ENCODE measurements at places on chromosomes 7 and 10.
A peak's percentile ranks its signal among the peaks of the same experiment; 100 is the strongest.

- DNase-seq: no peak
Observed at GRCh38 chr7:6159097-6159483, 113.3 kb downstream of the CYTH3 start.

GRCh38 chr7:155842496-155843265 lies 30.4 kb upstream of the SHH start:
- no peak for DNase-seq

DNA sequence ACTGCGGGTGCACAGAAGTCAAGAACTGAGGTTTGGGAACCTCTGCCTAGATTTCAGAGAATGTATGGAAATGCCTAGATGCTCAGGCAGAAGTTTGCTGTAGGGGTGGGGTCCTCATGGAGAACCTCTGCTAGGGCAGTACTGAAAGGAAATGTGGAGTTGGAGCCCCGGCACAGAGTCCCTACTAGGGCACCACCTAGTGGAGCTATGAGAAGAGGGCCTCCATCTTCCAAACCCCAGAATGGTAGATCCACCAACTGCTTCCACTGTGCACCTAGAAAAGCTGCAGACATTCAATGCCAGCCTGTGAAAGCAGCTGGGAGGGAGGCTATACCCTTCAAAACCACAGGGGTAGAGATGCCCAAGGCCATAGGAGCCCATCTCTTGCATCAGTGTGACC lies 1336.0 kb upstream of the CELF2 start:
- DNase-seq: no peak

DNA sequence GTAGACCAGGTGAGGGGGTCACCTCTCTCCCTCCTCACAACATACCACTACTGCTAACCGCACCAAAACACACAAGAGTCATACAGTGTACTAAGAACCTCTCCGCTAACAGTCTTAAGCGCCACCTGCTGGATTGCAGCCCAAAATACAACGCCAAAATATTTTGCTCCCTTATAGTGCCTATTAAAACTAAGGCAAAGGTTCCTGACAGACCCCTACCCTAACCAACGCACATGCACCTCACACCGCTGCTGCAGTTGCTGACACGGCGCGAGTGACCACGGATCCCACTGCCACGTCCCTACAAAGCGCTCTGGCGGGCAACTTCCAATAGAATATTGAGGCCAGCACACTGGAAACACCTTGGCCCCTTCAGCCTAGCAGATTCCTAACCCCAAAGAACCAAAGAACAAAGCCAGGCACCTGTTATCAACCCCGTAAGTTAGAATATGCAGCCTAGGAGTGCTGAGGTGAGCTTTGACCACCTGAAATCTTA lies 563.6 kb upstream of the SEMA3D start:
- DNase-seq: peak; percentile 32

- DNase-seq: no peak
Observed at GRCh38 chr10:74289951-74290350, 138.9 kb downstream of the ADK start.

- DNase-seq: no peak
Observed at GRCh38 chr10:2556883-2557282, 510.5 kb upstream of the PFKP start.

- no peak for DNase-seq
Observed at GRCh38 chr7:155303897-155304296, 6.2 kb downstream of the INSIG1 start.

- DNase-seq: no peak
Observed at GRCh38 chr7:84137812-84138211, 56.8 kb downstream of the SEMA3A start.

DNA sequence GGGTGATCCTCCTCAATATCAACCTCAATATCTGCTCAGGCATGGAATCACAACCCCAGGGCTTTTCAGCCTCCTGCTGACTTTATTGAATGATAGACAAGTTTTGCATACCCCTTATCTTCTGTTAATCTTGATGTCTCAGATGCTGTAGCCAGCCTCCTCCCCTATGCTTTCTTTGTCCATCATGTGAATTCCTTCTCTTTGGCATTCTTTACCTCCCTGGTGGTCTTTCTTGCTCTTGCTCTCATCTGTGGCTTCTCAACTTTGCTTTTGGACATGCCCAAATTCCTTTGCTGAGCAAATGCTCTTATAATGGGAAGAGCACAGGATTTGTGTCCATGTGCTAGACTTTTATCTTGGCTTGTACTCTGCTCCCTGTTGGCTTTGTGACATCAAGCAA lies 73.4 kb upstream of the FAM13C start:
- DNase-seq: no peak

- DNase-seq: no peak
Observed at GRCh38 chr10:92207061-92207460, 83.8 kb downstream of the CPEB3 start.

Data from NCI-H524 treated with DMSO at 0.1 percent for 48 hours (cell line).